ENCODE measurements at places on chromosomes 1 and 21.

GRCh38 chr1:3668585-3669300, 16.4 kb downstream of the TP73 start:
- DNase-seq, result no peak

DNA sequence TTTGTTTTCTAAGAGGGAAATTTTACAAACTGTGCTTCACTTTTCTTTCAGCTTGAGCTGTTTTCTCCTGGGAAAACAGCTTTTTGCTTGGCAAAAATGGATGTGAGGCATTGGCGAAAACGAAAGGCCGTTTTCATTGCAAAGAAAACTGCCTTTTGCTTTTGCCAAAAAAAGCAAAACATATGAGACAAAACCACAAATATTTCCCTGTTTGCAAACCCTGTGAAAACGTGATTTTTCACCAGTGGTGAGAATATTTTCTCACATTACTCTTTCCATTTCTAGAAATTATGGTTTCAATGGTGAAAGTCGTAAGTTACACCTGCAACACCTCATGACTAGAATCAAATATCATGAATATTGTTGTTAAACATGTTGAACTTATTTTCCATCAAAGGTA, 74.0 kb upstream of the ZBTB18 start:
- no peak for DNase-seq

- DNase-seq, result no peak
Observed at GRCh38 chr1:54973205-54973921, 7.1 kb upstream of the TMEM61 start.

DNA sequence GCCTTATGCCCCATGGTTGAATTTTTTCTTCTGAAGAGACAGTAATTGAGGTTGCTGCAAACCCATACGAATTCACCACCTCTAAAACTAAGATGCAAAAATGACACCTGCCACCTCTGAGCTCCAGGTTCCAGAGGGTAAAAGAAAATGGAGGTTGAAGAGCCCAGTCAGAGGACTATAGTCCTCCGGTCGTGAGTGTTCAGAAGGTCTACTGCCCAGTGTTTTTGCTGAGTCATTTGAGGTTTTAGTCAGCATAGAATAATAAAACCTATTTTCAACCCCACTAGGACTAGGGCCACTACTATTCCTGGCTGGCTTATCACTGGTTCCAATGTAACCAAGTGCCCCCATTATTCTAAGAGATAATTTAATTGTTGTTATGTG, 12.9 kb upstream of the SLAMF7 start:
- no peak for DNase-seq

DNA sequence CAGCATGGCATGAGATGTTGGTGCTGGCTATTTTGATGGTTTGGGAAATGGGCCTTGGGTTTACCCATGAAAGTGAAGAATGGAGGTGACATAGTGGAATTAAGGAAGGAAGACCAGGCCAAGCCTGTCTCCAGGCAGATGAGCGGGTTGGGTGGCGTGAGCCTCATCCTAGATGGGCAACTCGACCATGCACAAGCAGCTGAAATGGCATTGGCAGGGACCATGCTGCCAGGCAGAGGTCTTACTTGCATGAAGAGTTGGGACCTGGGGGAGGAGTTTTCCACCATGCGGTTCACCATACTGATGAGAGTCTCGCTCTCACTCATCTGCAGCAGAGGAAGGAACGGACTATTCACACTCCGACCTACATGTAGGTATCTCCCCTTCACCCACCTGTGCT, 37.5 kb upstream of the GOLT1A start:
- DNase-seq, result no peak

DNA sequence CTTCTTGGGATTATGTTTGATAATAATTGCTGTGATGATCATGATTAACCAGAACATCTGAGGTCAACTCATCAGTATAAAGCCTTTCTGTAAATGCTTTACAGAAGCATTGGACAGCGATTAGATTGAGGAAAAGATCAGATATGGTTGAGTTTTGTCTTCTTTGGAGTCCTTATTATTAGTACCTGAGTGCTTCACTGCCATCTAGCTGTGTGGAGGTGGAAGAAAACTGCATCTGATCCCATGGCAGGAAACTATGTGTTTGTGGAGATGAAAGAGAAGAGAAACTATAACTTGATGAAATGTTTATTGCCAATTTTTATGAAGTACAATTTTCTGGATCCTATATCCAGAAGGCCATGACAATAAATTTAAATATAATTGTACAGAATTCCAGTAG, 11.4 kb downstream of the FLG2 start:
- no peak for DNase-seq

GRCh38 chr1:243667133-243667532, 182.9 kb downstream of the AKT3 start:
- DNase-seq, result no peak

- DNase-seq, result no peak
Observed at GRCh38 chr1:93969371-93969770, 60.1 kb upstream of the GCLM start.

GRCh38 chr21:27713154-27714109, 746.5 kb upstream of the ADAMTS5 start:
- no peak for DNase-seq

GRCh38 chr1:156582388-156583017, 3.0 kb downstream of the TTC24 start:
- no peak for DNase-seq

- no peak for DNase-seq
Observed at GRCh38 chr1:8437347-8437746, 119.4 kb downstream of the SLC45A1 start.

GRCh38 chr1:100536031-100536430, 1.9 kb upstream of the GPR88 start:
- DNase-seq, result no peak

- no peak for DNase-seq
Observed at GRCh38 chr21:33368124-33368523, 35.1 kb upstream of the IFNGR2 start.

DNA sequence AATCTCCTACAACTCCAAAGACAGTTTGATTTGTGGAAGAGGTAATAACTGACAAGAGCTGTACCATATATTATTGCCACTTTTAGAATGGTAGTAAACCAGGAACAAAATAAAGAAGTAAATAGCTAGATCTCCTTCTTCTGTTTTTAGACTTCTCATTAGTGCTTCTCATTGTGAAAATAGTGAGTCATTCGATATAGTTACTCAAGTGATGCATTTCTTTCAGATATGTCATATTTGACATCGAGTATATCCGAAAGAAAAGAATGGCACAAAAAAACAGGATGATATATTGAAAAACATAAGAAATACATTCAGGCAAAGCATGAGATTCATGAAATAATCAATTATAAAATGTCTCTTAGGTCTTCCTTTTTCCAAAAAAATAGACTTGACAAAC, 1346.1 kb downstream of the BRINP3 start:
- DNase-seq, result no peak

GRCh38 chr1:199151634-199152425, 513.0 kb downstream of the PTPRC start:
- no peak for DNase-seq

- no peak for DNase-seq
Observed at GRCh38 chr1:43557744-43558245, 27.1 kb downstream of the PTPRF start.

- no peak for DNase-seq
Observed at GRCh38 chr1:12453400-12454343, 164.3 kb downstream of the DHRS3 start.

GRCh38 chr21:32472890-32473765, 60.6 kb downstream of the EVA1C start:
- no peak for DNase-seq

- DNase-seq, result no peak
Observed at GRCh38 chr1:2495546-2495945, 19.5 kb downstream of the PLCH2 start.

DNA sequence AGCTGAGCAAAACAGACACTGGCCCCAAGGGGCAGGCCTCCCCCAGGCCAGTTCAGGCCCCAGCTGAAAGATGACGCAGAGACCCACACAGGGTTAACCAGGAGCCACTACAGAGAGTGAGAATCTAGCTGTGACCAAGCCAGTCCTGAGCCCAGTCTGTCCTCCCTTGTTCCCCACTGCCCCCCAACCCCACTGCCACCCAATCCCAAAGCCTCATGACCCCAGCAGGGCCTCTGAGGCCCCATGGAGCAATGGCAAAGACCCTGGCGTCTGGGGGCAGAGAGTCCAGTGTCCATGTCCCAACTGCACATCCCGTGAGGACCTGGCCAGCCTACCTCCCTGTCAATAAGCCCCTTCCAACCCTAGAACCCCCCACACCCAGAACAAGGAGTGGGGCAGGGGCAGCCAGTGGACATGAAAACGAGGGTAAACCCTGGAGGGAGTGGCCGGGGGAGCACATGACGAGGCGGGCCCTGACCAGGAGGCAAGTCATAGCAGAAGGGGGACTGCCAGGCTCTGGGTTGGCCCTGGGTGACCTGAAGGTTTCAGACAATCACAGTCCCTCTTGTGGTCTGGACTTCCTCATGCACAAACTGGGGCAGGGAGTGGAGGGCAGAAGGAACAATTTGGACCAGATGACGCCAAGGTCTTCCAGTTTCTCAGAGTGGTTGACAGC, 100.5 kb downstream of the GLIS1 start:
- DNase-seq, result no peak

DNA sequence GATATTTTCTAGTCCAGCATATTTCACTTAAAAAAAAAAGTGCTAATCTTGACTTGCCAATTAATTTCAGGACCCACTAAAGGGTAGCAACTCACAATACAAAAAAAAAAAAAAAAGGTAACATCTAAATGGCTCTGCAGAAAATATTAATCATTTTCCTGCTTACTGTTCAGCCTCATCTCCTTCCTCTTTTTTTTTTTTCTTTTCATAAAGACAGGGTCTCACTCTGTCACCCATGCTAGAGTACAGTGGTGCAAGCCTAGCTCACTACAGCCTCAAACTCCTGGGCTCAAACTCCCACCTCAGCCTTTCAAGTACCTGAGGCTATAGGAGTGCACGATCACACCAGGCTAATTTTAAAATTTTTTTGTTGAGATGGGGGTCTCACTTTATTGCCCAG, 30.4 kb downstream of the TTC13 start:
- DNase-seq, result no peak

GRCh38 chr1:168480997-168481396, 62.8 kb downstream of the XCL2 start:
- no peak for DNase-seq

GRCh38 chr21:34865400-34866241, 183.5 kb downstream of the RUNX1 start:
- DNase-seq, result peak; percentile 25

DNA sequence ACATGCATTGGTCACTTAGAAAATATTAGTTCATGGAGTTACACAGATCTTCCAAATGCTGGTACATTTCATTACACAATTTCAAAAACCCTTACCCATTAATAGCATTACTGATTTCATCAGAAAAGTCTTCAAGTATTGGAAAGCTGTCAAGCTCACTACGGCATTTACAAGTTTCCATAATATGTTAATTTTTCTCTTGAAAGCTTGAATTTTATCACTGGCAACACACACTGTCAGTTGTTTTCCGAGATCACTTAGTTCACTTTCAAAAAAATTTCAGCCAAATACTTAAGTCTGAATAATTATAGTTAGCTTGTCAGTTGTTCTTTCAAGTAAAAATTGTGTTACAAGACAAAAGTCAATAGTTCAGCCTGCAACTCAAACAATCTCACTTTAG, 18.0 kb downstream of the ASTN1 start:
- no peak for DNase-seq

- no peak for DNase-seq
Observed at GRCh38 chr1:41958015-41958673, 39.4 kb upstream of the HIVEP3 start.

DNA sequence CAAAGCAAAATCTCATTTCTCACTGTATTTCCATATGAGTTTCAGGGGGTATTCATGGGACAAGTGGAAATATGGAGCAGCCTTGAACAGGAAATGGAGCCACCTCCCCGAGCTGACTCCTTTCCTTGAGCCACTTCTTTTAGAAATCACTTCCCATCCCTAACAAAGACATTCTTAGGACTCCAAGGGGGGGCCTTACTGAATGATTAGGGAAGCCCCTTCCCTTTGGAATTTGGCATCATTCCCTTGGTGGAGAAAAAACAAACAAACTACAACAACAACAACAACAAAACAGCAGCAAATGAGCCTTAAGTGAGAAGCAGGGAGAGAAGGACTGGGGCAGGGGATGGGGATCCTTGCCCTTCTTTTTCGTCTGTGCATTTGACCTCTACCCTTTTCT, 278.3 kb downstream of the ZNF648 start:
- DNase-seq, result no peak

DNA sequence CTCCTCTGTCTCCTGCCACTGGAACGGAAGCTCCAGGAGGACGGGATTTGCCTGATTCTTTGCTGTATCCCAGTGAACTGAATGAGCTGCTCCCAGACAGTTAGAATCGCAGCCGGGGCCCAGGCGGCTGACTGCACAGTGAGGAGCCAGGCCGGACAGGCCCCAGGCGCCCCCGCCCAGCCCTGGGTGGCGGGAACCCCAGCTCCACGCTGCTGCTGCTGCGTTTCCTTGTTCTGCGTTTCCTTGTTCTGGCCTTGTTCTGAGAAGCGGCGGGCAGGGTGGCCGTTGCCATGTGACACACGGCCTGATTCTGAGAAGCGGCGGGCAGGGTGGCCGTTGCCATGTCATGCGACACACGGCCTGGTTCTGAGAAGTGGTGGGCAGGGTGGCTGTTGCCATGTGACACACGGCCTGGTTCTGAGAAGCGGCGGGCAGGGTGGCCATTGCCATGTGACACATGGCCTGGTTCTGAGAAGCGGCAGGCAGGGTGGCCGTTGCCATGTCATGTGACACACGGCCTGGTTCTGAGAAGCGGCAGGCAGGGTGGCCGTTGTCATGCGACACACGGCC, 56.2 kb downstream of the SLC37A1 start:
- DNase-seq, result no peak

- no peak for DNase-seq
Observed at GRCh38 chr1:68745451-68745850, 248.6 kb upstream of the DEPDC1 start.

DNA sequence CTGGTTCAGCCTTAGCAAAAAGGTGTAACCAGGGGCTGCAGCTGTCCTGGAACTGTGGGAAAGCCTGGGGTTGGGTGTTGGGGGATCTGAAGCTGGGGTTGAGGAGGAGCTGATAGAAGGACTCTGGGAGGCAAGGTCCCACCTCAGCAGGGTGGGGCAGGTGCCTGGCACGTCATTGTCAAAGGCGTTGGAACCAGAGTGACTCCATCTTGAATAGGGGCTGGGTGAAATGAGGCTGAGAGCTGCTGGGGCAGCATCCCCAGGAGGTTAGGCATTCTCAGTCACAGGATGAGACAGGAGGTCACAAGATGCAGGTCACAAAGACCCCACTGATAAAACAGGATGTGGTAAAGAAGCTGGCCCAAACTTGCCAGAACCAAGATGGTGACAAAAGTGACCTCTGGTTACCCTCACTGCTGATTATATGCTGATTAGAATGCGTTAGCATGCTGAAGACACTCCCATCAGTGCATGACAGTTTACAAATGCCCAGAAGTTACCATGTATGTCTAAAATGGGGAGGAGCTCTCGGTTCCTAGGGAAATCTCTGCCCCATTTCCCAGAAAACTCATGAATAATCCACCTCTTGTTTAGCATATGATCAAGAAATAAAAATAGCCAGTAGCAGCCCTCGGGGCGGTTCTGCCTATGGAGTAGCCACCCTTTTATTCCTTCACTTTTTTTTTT, 85.4 kb downstream of the IER5 start:
- DNase-seq, result no peak

All from stimulated activated CD4-positive, alpha-beta T cell treated with anti-CD3 and anti-CD28 coated beads, Interleukin-2, amount 100 ng/mL, for 48 hours (primary cell).